ENCODE measurements at places on chromosomes 5 and 9. TPM values are rescaled to one million over a fixed set of nuclear protein-coding genes. Genes with fewer than 3 reads are reported as not detected.

DNA sequence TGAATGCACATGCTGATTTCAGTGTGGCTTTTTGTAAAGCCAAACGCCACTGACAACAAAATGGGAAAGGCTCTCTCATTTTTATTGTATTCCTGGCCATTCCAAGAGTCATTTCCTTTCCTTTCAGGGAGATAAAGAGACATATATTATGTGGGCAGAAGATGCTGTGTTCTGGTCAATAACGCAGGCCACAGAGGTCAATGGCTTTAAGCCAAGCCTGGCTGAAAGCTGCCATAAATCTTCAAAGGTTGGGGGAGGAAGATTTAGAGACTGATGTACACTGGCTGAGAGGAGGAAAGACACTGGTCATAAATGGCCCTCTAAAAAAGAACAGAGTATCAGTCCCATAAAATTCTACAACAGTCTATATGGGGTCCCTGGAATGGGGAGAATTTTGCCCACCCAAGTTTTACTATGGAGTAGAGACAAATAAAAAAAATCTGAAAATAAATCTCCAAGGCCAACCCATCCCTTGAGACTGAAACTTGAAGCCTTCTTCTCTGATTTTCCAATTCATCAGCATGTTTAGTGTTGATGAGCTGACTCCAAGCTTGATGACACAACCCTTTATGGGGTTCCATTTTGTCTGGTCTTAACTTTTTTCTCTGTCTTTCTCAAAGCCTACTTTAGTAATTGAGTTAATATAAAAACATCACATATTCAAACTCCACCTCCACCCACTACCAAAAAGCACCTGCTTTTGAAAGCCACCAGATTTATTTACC, 152.1 kb upstream of the SLC24A2 start:
- DNase-seq = peak; percentile 58

GRCh38 chr5:1276930-1277329, 17.9 kb downstream of the TERT start:
- DNase-seq = no peak

DNA sequence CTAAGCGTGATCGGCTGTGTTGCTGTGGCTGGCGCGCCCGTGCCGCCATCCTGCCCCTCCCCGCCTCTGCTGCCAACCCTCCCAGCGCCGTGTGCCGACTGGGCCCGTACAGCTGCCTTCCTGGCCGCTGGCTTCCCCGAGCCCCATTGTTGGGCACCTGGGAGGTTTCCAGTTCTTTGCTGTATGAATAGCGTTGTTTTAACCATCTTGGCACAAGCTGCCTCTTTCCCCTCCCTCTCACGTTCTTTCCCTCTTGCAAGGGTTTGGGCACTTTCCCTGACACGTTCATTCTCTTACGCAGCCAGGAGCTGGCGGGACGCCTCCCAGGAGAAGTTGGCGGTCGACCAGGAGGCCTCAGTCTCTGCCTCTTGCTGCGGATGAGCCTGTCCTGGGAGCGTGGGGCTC, 43.1 kb upstream of the RXRA start:
- no peak for DNase-seq

DNA sequence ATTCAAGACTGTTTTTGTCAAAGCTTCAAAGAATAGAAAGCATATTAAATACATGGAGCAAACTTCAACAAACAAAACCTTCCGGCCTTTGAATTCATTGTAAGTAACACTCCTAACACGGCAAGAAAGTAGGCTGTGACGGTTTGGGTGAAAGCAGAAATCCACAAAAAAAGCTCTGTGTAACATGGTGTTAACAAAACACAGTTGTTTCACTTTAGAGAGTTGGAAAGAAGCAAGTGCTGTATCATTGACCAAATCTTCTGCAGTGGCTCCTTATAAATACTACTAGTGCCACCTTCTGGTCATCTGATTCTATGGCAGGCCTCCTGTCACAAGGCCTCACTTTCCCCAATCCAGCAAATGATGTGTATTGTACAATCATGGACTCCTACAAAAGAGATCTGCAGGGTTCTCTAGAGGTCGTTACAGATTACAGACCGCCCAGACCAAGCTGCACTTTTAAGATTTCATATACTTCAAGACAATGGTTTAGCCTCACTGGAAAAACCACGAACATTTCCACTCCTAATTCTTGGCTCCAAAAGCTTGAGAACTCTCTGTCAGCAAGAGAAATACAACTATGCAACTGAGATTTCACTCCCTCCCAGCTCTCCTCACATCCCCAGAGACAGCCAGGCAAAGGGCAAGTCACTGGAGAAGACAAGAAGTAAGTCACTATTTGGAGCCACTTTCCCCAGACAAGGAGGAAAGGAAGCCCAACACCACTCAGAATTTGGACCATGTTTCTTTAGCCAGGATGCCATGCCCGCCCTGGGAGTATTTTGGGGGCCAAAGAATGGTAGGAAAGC, 196.2 kb downstream of the DTWD2 start:
- DNase-seq = peak; percentile 74

DNA sequence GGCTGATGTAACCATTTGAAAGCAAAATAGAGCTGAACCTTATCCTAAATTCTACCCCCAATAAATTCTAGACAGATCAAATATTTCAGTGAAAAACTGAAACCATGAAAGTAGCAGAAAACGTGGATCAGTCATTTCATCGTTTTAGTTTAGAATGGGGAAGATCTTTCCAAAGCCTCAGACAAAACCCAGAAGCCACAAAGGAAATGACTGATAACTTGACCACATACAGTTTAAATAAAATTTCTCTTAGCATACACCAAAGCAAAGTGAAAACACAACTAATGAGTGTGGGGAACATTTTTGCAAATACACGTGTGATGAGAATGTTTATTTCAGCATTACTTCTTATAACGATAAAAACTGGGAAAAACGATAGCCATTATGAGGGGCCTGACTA, 284.8 kb downstream of the ADGRV1 start:
- no peak for DNase-seq

- peak; percentile 21 for DNase-seq
Measured at GRCh38 chr9:135908093-135908753, 877 bp upstream of the CAMSAP1 start.

GRCh38 chr5:40655138-40655537, 24.6 kb upstream of the PTGER4 start:
- no peak for DNase-seq

DNA sequence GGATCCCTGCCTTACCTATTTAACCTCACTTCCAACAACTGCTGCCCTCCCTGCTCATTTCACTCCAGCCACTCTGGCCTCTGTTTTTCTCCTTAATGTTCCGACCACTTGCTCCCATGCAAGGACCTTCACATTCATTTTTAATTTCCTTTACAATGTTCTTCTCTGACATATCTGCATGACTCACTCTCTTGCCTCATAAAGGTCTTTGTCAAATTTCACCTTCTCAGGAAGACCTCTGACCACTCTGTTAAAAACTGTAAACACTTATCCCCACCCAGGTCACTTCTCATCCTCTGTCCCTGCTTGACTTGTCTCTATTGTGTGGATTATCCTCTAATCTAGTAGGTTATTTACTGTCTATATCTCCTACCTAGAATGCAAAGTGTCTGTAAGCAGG, 751.2 kb downstream of the BRINP1 start:
- no peak for DNase-seq

DNA sequence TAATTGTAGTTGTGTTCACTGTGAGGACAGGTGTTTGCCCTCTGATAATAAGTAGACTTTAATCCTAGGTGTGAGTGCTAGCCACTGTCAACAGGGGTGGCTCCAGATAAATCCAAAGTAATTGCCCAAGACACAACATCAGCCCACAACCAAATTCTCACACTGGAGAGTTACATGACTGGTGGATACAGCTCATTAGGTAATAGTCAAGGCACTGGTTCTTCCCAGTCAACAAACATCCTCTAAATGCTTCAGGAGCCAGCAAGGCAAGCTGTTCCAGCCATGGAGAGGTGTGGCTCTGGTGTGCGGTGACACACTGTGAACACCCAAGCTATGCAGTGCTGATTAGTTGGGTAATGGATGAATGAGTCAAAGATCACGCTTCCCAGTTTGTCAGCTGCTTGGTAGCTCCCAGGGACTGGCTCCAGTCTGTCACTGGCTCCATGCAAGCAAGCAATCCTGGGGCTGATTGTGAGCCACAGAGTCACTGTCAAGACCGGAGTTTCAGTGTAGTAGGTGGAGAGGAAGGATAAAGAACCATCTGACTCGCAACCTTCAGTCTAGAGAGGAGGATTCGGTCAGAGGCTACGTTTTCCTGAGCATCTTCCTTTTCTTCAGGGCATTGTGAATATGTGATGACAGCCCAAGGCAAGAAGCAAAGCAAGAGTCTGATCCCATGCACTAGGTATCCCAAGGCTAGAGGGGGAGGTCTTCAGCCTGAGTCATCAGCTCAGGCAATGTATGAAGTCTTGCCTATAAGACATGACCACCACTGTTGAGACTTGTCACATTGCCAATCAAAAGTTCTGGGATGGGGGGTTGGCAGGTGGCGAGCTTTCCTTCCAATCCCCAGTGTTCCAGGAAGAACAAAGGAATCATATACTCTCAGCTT, 63.1 kb downstream of the UGCG start:
- DNase-seq = peak; percentile 85

DNA sequence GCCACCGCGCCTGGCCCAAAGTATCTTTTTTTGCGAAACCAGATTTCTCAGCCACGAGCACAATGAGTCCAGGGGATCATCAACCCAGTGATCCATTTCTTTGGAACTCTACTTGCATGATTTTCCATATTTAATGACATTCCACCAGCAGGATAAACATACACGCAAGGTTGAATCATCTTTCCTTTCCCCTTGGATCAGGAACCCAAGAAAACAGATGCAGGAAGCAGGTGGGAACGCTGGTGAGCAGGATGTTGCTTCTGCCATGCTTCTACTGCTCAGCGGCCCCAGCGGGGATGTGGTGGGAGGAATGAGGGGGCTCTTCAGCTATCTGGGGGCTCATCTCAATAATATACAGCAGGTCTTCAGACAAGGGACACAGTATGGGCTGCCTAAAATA, 118.2 kb downstream of the SEC61B start:
- peak; percentile 76 for DNase-seq

- no peak for DNase-seq
Measured at GRCh38 chr5:170362656-170363055, 26.5 kb downstream of the KCNMB1 start.

DNA sequence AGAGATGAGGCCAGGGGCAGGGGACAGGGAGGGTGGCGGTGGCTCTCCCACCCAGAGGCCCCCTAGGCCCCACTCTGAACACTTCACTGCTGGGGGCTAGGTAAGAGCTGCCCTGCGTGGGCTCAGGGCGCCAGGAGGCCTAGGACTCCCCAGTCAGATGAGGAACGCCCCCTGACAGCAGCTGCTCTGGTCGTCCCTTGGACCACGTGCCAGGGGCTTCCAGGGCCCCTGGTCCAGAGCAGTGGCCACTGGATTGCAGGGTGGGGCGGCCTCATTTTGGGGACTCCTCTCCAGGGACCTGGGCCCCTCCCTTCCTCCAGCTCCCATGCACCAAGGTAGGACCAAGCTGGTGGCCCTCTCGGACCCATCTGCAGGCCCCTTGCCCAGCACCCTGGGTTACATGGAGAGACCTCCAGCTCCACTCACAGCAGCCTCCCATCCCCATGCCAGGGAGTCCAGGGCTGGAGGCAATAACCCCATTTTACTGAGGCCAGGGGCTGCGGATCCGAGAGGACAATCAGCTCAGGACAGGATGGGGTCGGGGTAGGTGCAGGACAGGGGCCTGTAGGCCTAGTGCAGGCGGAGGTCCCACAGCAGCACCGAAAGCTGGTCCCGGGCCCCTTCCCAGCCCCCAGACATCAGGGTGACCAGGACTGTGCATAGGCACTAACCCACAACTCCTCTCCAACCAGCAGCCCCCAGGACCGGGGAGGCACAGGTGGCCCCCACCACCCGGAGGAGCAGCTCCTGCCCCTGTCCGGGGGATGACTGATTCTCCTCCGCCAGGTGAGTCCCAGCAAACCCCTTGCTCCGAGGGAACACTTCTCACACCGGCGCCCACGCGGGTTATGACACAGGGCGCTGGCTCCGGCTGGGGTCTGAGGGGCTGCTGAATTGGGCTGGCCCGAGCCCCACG, 1.5 kb downstream of the EGFL7 start:
- peak; percentile 40 for DNase-seq

DNA sequence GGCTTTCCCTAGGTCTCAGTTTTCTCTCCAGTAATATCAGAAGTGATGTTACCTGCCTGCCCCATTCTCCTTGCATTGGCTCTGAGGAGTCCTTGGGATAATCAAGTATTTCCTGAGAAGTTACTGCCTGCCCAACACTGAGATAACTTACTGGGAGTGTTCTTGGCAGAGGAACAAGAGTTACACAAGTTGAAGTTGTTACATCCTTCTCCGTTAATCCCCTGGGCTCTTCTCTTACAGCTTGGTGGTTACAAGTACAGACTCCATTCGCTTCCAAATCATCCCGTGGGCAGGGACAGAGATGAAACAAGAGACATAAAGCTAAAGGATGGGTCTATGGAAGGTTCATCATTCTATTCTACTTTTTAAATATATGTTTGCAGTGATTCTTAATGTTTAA, 74.1 kb upstream of the SAP30L start:
- no peak for DNase-seq

- no peak for DNase-seq
Measured at GRCh38 chr9:14293801-14294200, 20.1 kb downstream of the NFIB start.

DNA sequence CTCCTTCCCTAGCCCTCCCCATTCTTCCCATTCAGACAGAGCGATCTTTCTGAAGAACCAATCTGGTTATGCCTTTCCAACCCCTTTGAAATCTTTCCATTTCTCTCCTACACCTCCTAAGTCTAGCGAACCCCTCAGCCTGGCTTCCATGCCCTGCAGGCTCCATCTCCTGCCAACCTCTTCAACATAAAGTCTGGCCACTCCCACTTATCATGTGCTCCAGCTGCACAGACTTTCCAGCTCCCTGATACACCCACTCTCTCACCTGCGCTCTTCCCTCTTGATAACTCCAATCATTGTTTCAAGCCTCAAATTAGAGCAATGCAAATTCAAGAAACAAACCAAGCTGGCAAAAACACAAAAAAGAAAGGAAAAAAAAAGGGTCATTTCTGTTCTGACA, 3.8 kb upstream of the ORM1 start:
- DNase-seq = no peak

GRCh38 chr5:106093134-106093533, 1577.6 kb downstream of the EFNA5 start:
- no peak for DNase-seq

The PCA3 gene
- 0.20 TPM for total RNA-seq

The ZBED3 gene
- 1.1 TPM for total RNA-seq

The NAIP gene
- total RNA-seq = 2.4 TPM

The PCDHGA8 gene
- total RNA-seq = 1.2 TPM

The SPACA9 gene
- total RNA-seq = 1.3 TPM

The MARCOL gene
- not detected for total RNA-seq

The HMMR gene
- total RNA-seq = 14.6 TPM

The AMBP gene
- not detected for total RNA-seq

Measured in lung microvascular endothelial cell (primary cell).